ENCODE measurements at places on chromosomes 2 and 18.
A peak's percentile ranks its signal among the peaks of the same experiment; 100 is the strongest.

GRCh38 chr2:236856848-236857235 lies 228.8 kb upstream of the COPS8 start:
- no peak for DNase-seq

DNA sequence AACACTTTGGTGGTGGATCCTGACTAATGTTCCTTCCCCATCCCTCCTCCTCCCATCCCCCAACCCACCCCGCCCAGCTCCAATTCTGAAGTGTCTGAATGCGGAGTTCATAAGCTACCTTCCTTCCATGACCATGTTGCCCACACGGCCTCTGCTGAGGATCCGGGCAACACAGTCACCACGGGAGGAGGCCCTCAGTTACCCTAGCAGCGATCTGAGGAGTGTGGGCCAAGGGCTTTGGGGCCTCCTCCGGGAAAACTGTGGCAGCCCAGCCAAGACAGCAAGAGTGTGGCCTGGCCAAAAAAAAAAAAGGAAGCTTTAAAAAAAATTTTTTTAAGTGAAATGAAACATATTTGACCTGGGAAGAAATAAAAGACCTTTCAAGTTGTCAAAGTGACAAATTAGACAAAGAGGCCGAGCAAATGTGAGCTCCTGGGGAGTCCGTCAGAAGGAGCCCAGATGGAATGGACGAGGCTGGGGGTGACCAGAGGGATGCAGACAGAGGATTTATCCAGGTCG lies 169.0 kb upstream of the PKDCC start:
- no peak for DNase-seq

GRCh38 chr2:75199428-75200011 lies at the start of gene TACR1:
TACR1 (minus strand) TSS chr2:75199520; CDS start chr2:75198934, 586 bp downstream.
- peak; percentile 59 for DNase-seq

DNA sequence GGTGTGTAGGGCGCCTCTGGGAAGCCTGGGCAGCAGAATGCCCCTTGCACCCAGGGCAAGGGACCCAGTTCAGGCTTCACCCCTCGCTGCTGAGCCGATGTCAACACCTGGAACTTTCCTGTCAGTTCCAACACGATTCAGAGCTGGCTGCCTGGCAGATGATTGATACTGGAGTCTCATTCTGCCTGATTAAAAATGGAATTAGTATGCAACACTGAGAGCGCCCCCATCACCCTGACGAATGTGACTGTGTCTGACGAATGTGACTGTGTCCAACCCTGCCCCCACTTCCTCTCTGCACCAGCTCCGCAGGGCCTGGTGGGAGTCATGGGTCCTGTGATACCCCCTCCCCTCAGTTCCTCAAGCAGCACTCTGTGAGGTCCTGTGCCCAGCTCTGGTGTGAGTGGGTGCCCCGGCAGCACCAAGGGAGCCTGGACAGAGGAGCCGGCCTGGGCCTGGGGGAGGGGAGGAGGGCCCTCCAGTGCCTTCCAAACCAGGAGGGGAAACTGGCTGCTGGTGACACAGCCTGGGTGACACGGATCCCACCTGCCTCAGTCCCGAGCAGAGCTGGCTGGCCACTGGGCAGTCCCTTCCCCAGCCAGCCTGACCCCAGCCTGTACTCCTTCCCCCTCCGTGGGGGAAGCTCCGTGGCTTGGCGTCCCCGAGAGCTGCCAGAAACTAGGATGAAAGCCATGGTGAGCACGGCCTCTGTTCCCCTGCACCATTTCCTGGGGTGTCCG lies 41.4 kb upstream of the ALPP start:
- no peak for DNase-seq

DNA sequence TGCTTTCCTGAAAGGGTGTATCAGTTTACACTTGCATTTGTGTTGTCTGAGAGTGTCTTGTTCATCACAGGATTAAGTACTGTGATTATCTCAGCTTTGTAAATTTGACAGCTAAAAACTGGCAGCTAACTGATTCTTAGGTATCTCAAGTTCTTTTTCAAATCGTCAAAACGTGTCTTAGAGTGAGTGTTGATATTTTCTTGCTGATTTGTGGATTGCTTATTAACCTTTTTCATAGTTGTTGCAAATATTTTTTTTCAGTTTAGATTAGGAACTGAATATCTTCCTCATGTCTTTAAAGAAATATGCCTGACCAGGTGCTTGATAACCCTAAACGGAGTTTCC lies 41.9 kb downstream of the LRRFIP1 start:
- DNase-seq, result no peak

- no peak for DNase-seq
These were observed 10.1 kb downstream of the AMER3 start for GRCh38 chr2:130765464-130765863.

GRCh38 chr2:119826370-119826961 lies 66.7 kb downstream of the PTPN4 start:
- DNase-seq, result peak; percentile 15

DNA sequence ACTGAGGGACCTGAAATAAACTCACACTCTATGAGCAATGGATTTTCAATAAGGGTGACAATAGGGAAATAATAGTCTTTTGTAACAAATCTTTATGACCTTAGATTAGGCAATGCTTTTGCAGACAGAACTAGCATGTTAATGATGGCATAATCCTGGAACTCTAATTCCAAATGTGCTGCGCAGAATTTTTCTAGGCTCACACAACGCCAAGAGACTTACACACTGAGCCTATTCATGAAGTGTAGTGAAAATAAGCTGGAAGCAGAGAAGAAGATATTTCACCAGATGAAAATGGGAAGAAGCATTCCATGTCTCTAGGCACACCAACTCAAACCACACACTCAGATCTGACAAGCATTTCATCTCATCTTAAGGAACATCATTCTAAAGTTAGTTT lies 178.5 kb downstream of the L3MBTL4 start:
- DNase-seq, result no peak

- peak; percentile 20 for DNase-seq
These were observed 5.4 kb upstream of the TDRD15 start for GRCh38 chr2:21118302-21118920.

DNA sequence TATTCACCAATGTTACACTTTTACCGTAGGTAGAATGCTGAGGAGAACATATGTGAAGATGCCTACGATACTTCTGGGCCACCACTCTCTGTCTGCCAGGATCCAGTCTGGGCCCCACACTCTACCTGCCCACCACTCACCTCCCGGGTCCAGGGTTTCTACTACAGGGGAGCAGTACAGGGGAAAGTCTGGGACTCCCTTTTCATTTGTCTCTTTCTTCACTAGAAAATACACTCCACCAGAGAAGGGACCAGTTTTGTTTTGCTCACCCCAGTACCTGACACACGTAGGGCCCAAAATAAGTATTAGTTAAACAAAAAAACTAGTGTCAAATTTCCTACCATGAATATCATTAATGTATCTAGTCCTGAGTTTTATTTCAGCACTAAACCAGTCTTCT lies 21.1 kb downstream of the KANSL3 start:
- no peak for DNase-seq

- DNase-seq, result no peak
These were observed 313.8 kb downstream of the PIK3C3 start for GRCh38 chr18:42268798-42269197.

DNA sequence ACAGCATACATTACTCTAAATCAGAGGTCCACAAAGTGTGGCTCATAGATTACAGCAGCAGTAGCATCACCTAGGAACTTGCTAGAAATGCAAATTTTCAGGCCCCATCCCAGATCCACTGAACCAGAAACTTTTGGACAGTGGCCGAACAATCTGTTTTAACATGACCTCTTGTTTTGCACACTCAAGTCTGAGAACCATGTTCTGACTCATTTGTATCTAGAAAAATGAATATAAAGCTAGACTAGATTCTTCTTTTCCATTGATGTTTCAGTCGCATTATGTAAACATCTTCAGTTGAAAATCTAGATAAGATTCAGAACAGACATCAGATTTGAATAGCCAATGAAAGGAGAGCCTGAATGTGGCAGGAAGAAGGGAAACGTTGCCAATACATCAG lies 608.8 kb downstream of the LRP1B start:
- DNase-seq, result no peak

DNA sequence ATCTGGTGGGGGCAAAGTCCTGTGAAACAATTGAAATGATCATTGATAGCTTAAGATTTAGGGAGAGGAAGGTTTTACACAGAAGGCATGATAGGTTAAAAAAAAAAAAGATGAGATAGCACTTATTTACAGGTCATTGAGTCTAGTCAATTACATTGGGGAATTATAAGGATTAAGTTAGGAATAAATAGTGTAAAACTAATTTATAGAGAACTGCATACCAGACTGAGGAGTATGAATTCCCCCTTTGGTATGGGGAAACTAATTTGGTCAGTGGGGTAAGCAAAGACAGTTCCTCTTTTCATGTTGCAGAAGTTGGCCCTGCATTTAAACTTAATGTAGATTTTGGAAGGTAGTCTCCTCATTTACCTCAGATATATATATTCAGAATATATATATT lies 10.8 kb downstream of the GLS start:
- DNase-seq, result no peak

DNA sequence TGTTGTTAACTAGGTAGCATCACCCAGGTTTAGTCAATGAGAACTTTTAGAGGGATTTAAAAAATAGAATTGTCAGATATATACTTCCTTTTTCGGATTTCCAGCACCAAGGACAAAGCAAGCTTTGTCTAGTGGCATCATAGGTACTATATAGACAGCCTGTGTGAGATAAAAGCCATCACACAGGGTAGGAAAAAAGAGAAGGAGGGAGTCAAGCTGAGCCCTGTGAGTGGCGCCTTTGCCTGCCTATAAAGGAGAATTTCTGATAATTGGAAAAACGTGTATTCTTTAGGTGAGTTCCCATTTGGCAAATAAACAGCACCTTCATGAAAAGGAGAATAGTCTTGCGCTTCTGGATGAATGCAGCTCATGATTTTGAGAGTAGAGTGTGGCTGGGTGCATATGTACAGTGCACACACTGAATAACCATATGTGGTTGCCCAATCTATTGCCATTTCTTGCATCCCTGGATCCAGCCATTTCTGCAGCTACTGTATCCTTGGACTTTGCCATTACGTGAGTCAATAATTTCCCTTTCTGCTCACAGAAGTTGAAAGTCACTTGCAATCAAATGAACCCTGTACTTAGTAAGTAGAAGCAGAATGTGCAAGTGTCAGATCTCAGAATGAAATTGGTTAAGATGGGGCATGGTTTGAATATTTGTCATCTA lies 559.9 kb upstream of the MEX3C start:
- DNase-seq, result no peak

DNA sequence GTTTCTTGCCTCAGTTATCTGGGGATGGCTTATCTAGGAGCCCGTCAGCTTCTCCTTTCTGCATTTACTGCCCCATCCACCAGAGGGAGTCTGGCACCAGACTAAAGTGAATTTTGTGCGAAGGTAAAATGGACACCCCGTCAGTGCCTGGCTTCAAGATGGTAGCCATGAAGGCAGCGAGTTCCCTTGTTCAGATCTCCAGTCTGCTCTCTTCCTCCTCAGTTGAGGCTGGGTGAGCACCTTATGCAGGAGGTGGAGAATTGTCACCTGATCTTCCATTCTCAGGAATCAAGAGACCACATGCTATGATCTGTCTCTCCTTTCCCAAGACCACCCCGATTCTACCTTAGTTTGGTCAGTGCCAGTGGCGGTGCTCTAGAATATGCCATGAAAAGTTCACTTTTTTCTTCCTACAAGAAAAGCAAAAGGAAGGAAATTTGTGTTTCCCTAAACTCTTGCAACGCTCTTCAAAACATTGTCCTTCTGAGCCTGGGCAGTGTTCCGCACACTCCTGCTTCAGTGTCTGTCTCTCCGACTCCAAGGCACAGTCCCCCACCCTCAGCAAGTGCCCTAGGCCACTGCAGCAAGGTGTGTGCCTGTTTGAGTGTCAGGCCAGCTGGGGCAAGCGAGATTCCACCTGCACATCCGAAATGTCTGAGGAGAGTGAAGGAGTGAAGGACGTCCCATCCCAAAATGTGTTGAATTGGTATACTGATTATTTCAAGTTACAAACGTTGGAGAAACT lies 168.6 kb downstream of the SS18 start:
- peak; percentile 3 for DNase-seq

GRCh38 chr2:99948010-99948409 lies 194.4 kb downstream of the AFF3 start:
- DNase-seq, result no peak

GRCh38 chr18:56795381-56795780 lies 144.2 kb downstream of the WDR7 start:
- DNase-seq, result no peak

DNA sequence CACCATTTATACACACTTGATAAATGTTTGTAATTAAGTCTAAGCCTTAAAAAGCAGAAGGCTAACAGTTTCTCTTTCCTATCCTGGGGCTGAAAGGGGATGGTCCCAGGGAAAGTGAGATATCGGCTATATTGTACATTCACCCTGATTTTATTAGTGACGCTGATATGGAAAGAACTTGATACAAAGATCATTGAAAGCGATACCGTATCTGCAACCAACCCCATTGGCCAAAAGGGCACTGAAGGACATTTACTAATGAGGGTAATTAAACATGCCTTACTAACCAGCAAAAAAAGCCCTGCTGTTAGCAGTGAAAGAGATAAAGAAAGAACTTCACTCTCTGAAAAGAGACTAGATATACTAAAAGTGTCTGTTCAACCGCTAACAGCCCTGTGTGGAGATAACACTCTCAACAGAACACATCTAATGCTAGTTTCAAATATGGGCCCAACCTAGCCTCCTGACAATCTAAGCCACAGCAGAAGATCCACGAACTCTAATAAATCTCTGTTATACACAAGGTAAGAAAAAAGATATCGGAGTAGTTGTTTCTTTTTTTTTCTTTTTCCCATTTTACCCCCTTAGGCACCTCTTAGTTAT lies 200.0 kb downstream of the CDH2 start:
- DNase-seq, result no peak

DNA sequence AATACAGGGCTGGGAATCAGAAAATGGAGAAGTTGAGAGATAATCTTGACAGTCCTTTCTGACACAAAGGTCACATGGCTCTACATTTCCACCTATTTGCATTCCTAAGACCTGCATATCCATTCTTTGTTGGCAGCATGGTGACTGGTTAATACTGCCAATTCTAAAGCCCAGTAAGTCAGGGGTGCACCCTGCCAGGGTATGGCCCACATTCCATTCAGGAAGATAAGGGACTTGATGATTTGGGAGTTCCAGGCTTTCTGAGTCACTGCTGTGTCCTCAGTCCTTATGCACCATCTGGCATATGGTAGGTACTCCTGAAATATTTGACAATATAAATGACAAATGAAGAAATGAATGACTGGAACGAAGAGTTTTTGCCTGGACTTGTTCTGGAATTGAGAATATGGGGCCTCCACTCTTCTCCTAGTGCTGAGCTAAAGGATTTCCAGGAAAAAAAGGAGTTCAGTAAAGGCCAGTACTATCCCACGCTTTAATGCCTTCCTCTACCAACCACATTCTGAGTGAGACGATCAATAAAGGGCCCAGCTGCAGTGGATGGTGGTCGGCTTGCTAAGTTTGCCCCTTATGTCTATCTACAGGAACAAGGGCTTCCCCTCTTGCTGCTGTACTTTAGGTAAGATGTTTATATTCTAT lies 31.7 kb upstream of the EIF2AK3 start:
- no peak for DNase-seq

GRCh38 chr2:229335330-229335729 lies 64.2 kb upstream of the PID1 start:
- DNase-seq, result no peak

- no peak for DNase-seq
These were observed 11.3 kb upstream of the AGXT start for GRCh38 chr2:240857039-240858008.

Measured in neural crest cell (in vitro differentiated cells).